Activated CD4-positive, alpha-beta T cell treated with anti-CD3 and anti-CD28 coated beads, Interleukin-2, amount 10 ng/mL, durations not matched to agents 7 days and 5 days (primary cell): ENCODE measurements at places on chromosomes 5 and 9.

DNA sequence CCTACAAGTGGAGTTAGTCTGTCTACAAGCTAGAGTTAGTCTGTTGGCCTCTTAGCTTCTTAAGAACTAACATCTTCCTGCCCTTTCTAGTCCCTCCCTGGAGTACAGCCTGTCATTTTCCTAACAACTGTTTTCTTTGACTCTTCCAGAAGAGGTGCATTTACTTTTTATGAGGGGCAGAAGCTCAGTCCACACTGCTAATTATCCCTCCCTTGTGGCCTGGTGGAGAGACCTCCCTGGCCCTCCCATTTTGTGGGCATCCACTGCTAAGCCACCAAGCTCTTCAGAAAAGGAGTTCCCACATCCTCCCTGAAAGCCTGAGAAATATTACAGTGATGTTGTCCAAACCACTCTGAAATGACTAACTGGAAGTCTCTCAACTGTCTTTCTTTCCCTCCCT lies 8.0 kb downstream of the MAP1B start:
- DNase-seq = no peak

- no peak for DNase-seq
Measured at GRCh38 chr5:86465052-86465838, 152.5 kb upstream of the COX7C start.

DNA sequence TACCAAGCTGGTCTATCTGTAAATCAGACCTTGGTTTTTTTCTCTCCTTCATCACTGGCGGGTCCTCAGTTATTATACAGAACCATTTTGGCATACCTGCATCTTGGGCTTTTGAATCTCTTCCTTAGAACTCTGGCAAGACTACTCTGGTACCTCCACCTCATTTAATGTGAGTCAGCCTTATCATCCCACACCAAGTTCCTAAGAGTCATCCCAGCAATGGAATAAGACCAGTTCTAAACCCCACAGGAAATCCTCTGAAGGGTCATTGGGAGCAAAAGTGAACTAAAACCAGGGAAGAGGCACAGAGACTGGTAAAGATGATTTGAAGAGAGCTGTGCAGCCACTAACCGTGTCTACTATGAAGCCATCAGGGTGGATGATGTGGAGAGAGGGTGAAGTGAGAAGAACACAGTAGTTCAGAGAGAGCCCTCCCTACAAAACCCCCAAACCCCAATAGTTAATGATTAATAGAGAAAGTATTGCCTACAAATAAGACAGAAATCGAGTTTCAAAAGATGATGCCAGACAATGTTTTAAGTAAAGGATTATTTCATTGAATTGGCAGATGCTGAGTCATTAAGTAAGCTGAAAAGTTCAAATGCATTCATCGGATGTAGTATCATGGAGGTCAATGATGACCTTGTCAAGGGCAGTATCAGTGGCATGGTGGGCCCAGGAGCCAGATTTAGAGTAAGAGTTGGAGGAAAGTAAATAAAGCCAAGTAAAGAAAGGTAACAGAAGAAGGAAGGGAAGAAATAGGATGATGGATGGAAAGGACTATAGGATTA lies 85.4 kb downstream of the PCSK1 start:
- no peak for DNase-seq

- DNase-seq = no peak
Measured at GRCh38 chr9:79220666-79221065, 351.1 kb upstream of the TLE4 start.

GRCh38 chr5:125888358-125888757 lies 534.9 kb upstream of the GRAMD2B start:
- no peak for DNase-seq

DNA sequence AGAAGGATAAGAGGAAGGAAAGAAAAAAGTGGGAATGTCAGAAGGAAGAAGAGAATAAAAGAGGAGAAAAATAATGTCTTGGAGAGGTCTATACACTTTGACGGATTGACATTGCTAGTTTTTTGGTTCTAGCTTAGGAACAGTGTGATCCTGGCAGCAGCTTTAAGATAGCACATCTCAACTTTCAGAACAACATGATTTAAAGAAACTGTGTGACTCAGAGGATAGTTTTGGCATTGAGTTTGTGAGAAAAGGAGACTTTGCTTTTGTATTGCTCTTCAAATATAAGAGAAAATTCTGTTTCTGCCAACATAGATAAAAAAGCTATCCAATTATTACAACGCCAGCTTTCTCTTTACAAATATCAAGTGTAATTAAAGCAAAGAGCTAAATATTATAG lies 260.7 kb upstream of the ARRDC3 start:
- no peak for DNase-seq

- DNase-seq = no peak
Measured at GRCh38 chr5:6135977-6136376, 242.4 kb downstream of the MED10 start.
